SJCRH30 (cell line): ENCODE measurements at places on chromosomes 2 and 18.

DNA sequence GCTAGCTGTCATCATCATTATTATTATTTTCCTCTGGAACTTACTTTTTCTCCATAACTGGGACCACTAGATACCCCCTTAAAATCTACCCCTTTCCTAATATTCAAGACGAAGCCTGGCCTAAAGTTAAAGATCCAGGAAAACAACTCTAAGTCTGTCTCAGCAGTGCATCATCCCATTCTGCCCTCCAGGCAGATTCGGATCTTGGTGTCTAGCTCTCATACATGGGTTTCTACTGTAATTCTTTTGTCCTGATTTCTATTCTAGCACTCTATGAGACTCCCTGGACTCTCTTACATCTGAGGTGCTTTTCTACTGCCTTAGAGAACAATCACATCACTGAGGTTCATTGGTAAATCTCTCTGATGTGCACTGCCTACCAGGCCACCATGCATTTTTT lies 35.5 kb downstream of the MAP2 start:
- no peak for DNase-seq

DNA sequence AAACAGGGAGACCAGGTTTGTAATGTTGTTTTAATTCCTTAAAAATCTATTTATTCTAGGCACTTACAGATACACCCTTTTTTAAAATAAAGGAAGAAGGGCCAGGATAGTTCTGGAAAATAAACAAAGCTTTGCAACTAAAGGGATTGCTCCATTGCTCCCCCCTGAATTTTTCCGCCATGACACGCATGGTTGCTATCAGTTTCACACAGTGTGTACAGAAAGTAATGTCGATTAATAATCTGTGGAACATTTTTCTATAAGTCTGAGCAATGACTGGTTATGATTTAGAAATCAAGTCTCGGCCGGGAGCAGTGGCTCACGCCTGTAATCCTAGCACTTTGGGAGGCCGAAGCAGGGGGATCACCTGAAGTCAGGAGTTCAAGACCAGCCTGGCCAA lies 90.8 kb downstream of the GAREM1 start:
- no peak for DNase-seq

DNA sequence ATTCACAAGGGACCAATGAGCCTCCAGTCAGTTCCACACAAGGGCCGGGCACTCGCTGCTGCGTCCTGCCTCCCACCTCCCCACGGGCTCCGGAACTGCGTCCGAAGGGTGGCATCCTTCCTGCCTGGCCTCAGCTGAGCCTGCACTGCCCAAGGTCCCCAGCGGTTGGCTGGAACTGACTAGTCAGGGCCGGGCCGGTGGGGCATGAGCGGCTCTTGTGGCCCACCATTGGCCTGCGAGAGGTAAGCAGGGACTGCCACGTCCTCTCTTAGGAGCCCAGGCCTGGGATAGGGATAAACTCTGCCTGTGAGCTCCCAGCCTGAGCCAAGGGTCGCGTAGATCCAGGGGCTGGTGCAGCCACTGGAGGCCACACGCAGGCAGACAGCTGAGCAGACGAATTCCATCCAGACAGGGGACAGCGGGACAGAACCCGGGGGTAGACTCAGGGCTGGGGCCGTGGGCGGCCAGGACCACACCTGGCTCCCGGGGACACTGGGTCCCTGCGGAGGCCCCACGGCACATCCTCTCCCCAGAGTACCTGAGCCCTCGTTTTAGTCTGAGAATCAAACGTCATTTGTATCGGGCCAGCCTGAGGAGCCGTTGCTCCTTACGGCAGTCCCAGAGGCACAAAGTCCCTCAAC lies 148.4 kb downstream of the ZNF516 start:
- DNase-seq: no peak

DNA sequence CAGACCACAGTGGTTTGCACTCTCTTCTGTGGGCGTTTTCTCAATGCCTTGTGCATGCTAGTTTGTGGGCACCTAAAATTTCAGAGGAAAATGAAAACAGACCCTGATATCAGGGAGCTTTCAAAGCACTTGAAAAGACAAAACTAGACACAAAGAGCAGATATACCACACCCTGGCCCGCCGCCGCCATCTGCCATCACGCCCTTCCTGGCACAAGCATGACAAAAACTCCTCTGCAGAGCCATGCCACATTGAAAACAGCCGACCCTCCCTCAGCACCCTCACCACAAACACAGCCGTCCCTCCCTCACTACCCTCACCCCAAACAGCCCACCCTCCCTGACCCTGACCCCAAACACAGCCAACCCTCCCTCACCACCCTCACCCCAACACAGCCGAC lies 84.8 kb upstream of the RAB6C start:
- no peak for DNase-seq

- DNase-seq: no peak
These were observed 28.2 kb upstream of the SOCS6 start for GRCh38 chr18:70260683-70261082.

DNA sequence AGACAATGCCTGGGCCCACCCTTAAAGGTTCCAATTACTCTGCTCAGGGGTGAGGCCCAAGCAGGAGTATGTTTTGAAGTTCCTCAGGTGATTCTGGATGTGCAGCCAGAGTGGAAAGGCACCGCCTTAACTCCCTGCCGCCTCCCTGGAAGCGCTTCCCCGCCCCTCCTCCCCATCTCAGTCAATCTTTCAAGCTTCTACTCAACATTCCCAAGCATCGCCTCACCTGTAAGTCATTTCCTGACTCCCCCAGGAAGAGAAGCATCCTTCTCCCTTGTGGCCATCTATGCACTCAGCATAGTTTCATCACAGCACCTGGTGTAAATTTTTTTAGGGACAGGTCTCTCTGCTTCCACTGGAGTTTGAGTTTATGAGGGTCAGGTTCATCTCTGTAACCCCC lies 67.5 kb downstream of the MYL12B start:
- DNase-seq: no peak

- no peak for DNase-seq
These were observed 180.1 kb downstream of the MGAT5 start for GRCh38 chr2:134433979-134434378.

GRCh38 chr2:58042486-58042970 lies 4.1 kb upstream of the VRK2 start:
- DNase-seq: peak; percentile 56

DNA sequence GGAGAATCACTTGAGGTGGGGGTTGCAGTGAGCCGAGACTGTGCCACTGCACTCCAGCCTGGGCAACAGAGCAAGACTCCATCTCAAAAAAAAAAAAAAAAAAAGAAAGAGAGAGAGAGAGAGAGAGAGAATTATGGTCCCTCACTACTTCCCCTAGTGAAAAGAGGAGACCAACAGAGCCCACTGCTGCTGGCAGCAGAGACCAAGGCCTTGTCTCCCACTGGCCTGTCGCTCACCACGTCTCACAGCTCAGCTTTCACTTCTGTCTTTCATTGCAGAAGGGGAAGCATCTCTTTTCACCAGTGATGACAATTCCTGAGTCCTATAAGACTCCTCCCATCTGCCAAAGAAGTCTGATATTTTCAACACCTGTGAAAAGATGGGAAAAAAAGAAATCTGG lies 81.3 kb downstream of the CLHC1 start:
- no peak for DNase-seq

GRCh38 chr18:52435301-52435700 lies 95.3 kb downstream of the DCC start:
- DNase-seq: peak; percentile 56

GRCh38 chr2:221818616-221819320 lies 246.7 kb upstream of the EPHA4 start:
- DNase-seq: no peak

GRCh38 chr18:76668546-76668945 lies 153.8 kb upstream of the ZNF236 start:
- DNase-seq: no peak

- no peak for DNase-seq
These were observed 765.4 kb downstream of the MBD2 start for GRCh38 chr18:53458944-53459580.

DNA sequence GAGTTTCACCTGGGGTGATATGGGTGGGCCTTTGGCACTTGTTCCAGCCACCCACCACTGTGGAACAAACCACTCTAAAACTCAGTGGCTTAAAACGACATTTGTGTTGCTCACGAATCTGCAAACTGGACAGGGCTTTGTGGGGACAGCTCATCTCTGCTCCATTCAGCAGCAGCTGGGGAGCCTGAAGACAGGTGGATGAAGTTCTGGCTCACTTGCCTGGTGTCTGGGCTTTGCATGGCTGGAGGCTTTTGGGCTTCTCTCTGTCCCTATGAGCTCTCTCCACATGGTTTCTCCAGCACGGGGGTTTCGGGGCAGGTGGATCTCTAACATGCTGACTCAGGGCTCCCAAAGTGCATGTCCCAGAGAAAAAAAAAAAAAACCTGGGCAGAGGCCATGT lies 93.0 kb upstream of the GLI2 start:
- no peak for DNase-seq

GRCh38 chr2:183383854-183384253 lies 259.6 kb downstream of the NUP35 start:
- DNase-seq: no peak

GRCh38 chr2:129912871-129913694 lies 66.4 kb upstream of the RAB6C start:
- DNase-seq: no peak

DNA sequence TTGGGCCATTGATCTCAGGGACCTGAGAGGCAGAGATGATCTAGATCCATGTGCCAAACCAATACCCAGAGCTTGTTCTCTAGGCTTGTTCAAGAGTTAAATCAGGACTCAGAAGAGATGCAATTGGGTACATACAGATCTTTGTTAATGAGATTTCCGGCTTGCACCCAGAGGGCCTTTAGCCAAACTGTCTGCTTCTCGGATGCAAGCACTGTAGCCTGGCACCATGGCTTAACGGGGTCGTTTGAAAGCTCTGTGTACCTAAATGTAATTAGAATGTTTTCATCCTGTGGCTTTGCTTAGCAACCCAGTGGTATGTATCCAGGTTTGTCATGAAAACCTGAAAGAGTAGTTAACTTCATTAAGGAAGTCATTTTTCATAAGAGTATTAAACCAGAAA lies 94.2 kb downstream of the TPGS2 start:
- DNase-seq: no peak

GRCh38 chr2:38889045-38889444 lies 630 bp upstream of the ARHGEF33 start:
- no peak for DNase-seq
